ENCODE measurements at places on chromosomes 12 and 14. TPM values are rescaled to one million over a fixed set of nuclear protein-coding genes. Genes with fewer than 3 reads are reported as not detected.

Gene RASSF8
- polyA plus RNA-seq = not detected

DNA sequence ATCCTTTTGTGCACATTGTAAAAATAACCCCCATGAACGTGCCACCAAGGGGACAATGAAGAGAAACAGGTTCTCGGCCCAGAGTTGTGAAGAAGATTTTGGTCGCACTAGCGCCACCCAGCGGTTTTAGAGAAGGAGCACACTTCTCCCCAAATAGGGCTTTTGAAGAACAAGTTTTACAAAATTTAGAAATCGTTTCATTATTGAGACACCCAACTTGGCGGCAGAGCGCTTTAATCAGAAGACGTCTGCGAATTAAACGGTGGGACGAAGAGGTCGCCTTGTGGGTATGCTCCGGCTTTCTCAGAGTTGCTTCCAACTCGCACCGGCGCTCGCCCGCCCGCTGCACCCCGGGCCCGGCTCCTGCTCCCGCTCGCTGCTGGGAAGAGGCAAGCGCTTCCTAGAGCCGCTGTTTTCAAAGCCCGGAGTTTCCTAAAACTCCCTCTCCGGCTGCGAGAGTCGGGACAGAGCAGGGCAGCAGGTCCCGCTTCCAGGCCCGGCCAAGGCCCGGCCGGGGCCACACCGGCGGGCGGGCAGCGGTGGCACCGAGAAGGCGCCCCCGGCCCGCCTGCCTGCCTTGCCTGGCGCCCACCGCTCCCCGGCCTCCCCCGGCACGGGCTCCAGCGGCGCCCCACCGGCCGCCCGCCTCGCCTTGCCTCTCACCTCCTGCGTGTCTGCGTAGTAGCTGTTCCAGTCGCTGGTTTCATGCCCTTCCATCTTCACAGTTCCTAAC lies 645 bp downstream of the FOXA1 start:
- H3K27ac ChIP-seq = no peak overlapping the region
- no peak for DNase-seq

GRCh38 chr14:49930720-49931119 lies 37.8 kb downstream of the ARF6 start:
- H3K4me3 ChIP-seq = peak overlapping the region; percentile 45
- H3K27me3 ChIP-seq = no peaks in the 10 kb centered on the region
- peak overlapping the region; percentile 93 for H3K27ac ChIP-seq
- H3K36me3 ChIP-seq = no peaks in the 10 kb centered on the region

Gene L3HYPDH
- polyA plus RNA-seq = 3.2 TPM

GRCh38 chr14:91119556-91120311 lies 5.9 kb downstream of the DGLUCY start:
- H3K4me3 ChIP-seq = peak overlapping the region; percentile 20
- peaks cover 14% of the 10 kb centered on the region for H3K36me3 ChIP-seq
- no peak for DNase-seq
- H3K4me1 ChIP-seq = peaks cover 43% of the 10 kb centered on the region
- H3K27me3 ChIP-seq = no peaks in the 10 kb centered on the region
- H3K27ac ChIP-seq = peak overlapping the region; percentile 52
